ENCODE measurements at places on chromosomes 4 and X.

DNA sequence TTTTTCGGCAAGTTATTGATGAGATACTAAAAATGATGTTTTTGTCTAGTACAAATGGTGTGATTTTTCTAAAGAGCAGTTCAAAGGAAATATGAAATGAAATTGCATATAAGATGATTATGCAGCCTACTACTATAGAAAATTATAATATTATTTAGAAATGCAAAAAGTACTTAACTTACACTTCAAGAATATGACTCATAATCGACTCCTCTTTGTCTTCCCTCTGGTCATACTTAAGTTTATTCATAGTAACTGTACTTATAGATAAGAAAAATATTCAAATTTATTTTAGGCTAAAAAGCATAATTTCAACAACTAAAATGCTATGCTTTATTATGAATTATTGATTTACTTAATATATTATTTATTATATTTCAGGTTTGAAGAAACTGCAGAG, 33.2 kb downstream of the CEP44 start:
- no peak for DNase-seq

DNA sequence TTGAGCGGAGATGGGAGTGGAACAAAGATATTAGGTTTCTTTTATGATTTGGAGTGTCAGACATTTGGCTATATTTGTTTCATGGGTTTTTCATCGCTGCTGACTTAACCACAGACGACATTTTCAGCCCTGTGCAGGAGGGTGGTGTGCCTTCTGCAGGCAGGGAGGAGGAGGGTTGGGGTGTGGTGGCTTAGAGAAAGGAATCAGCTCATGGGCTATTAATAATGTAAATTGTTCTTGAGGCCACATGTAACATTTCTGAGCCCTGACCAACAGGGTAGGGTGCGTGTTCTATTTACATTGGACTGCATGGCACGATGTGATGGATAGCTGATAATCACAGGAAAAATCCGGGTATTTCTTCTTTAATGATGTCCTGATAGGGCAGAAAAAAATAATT, 67.6 kb downstream of the POLA1 start:
- DNase-seq: no peak

DNA sequence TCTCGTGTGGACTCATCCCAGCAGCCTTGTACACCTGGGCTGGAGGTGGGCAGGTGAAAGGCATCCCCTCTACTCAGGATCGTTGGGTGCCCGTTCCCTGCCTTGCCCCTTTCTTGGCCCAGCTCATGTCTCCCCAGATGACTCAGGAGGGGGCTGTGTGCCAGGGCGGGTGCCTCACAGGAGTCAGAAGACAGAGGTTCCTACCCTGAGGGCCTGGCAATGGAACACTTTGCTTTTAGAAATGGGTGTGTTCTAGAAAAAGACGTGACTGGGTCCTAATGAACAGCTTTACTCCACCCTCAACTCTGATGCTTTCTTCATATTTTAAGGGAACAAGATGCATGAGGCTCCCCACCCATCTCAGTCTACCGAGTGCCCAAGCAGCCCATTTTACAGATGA, 22.5 kb upstream of the TRIM2 start:
- no peak for DNase-seq

DNA sequence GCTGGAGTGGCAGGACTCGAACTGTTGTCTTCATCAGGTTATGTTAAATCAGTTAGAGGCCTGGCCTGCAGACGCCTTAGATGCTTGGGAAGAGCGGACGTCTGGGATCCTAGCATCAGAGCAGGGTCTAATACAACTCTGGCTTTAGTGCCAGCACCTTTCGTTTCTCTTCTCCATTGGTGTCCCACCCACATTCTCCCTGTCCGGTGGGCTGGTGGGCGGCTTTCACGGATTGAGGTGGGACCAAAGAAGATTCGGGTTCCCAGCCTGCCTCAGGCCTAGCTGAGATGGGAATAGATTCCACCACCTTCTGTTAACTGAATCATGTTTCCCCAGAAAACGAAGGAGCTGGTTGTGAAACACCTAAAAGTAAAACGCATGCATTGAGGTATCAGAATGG, 939 bp downstream of the PDK3 start:
- no peak for DNase-seq

GRCh38 chrX:133072566-133072965, 24.3 kb downstream of the USP26 start:
- DNase-seq: no peak

DNA sequence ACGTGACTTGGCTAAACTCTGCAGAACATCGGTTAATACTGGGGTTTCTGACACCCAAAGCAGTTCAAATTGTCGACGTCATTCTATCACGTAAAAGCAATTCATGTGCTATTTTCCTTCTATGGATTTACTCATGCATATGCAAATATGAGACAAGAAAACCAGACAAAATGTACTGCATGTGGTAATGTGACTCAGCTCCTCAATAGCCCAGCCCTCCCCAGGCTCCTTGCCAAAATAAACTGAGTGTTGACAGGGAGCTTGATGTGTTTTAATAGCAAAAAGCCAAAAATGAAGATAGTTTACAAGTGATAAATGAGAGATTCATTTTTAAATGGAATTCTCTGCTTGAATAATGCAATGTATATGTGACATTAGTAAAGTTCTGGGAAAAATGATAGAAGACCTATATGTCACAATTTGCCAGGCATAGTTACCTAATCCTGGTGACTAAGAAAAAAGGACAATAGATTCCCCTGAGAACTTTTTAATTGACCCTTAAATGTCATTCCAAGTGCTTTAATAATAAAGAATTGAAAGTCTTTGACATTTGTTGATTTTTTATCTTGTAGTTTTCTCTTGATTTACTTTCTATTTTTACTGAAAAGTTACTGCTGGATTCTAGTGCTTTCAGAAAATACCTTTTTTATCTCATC, 1700.6 kb upstream of the TENM3 start:
- DNase-seq: no peak

GRCh38 chr4:36099509-36099908, 144.8 kb downstream of the ARAP2 start:
- DNase-seq: no peak

DNA sequence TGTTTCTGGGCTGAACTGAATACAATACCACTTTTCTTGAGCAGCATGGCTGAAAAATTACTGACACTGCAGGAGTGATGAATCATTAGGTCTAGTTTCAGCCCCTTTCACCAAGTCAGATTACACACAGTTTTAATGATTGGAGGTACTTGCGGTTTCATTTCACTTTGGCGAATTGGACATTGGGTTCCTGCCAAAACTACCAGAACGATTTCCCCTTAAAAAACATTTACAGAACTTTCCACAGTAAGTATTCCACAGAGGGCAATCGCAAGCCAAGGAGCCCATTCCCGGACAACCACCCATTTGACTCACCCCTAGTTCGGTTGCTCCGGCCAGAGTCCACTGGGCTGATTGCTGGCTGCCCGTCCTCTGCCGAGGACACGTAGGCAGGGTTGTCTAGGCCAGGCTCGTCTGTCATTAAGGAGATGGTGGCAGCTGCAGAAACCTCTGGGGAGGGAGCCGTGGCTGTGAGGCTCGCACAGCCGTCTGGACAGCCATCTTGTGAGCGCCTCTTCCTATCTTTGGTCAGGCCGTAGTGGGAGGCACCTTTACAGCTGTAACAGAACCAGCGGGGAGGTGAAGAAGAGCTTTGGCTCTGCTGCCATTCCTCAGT, 83.5 kb downstream of the LNX1 start:
- no peak for DNase-seq

DNA sequence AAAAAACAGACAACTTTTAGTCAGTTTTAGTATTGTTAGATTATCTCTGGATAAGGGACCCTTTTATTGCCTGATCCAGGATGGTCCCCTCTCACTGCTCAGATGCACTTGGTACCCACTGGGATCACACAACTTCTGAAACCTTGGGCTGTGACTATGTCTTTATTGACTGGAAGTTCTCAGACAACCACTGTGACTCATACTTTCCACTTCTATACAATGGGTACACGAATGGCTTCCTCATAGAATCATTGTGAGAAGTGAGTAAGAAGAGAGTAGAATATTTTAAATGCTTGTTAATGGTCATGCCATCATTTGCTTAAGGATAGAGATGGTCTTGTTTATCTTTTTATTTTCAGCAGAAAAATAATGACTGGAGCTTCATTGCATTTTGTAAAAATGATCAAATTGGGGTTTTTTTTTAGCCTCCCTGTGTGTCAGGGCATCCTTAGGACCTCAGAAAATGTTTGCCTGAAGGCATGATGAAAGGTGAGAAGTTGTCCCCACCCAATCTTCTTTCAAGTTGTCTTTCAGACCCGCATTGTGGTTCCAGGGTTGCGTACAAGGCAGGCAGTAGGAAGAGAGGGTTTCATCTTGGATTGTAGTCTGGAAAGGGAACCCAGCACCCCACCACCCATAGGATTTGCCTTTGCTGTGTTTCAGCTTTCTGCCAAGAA, 115.1 kb downstream of the CPEB2 start:
- no peak for DNase-seq

DNA sequence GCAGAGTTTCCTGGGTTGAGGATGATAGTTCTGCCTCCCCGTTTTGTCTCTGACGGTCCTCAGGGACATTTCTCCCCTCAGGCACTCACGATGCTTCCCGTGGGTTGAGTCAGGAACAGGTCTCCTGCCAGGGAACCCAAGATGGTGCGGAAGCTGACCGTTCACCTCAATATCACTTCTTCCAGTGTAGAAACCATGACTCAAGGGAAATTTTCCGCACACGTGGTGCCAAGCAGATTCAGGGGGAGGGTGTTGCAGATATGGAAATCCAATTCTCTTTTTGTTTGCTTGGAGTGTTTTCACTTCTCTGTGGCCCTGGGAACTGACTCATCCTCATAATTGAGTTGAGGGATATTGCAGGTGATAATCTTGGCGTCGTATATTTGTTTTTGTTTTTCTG, 46.7 kb downstream of the CXorf49B start:
- DNase-seq: no peak

- DNase-seq: no peak
These were observed 331 bp downstream of the SETD7 start for GRCh38 chr4:139555705-139556070.

- DNase-seq: no peak
These were observed 611.1 kb downstream of the PCDH19 start for GRCh38 chrX:99798936-99799335.

DNA sequence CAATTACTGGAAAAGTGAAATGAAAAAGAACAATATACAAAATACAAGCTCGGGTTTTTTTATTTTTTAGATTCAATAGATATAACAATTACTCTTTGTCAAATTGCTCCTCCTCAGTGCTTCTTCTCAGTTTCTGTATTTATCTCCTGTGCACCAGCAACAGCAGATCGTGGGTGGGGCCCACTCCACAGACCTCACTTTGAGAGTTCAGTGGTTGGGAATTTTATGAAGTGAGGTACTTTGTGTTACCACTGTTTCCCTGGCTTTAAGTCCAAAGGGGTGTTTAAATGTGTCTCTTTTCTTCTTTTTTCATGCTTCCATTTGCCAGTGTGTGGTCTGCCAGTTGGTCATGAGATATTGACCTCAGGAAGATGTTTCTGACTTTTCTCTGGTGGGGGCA, 54.4 kb downstream of the KIT start:
- no peak for DNase-seq

DNA sequence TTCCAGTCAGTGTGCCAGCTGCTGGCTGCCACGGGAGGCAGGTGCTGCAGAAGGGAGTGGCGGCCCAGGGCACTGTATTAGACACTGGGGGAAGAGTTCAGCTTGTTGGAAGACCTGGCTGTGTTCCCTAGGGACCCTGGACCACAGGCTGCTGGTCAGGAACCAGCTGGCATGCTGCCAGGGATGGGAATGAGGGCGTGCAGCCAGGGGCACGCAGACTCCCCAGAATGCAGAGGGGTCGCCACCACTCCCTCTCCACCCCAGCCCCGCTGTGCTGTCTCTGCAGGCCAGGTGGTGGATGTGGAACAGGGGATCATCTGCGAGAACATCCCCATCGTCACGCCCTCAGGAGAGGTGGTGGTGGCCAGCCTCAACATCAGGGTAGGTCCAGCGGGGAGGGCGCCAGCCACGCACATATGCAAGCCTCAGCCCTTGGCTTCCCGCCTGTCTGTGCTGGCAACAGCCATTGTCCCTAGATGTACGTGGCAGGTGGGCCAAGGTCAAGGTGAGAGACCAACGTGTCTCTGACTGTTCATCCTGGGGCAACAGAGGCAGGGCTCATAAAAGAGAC, 12.3 kb downstream of the ABCD1 start:
- DNase-seq: no peak

GRCh38 chr4:143294310-143294709, 42.4 kb upstream of the GAB1 start:
- DNase-seq: peak; percentile 58

- peak; percentile 18 for DNase-seq
These were observed 111.2 kb downstream of the CEP44 start for GRCh38 chr4:174394915-174395314.

GRCh38 chr4:174607792-174608191, 85.5 kb upstream of the HPGD start:
- DNase-seq: no peak

- no peak for DNase-seq
These were observed 18.0 kb downstream of the HDAC8 start for GRCh38 chrX:72554448-72555140.

DNA sequence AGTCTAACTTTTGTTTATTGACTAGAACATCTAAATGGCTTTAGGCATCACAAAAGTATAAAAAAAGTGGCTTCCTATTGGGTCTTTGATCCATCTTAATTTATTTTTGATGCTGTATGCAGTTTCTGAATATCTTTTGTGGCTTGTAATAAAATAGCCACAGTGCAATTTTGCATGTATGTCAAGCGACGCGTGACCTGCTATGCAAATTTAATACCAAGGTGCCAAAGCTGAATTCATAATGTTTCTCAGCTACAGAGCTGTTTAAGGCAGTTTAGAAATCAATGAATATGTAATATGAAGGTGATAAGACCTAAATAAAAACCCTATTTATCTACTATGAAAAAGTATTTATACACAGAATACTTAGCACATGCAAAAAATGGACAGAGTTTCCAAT, 197.8 kb downstream of the AFF2 start:
- no peak for DNase-seq

DNA sequence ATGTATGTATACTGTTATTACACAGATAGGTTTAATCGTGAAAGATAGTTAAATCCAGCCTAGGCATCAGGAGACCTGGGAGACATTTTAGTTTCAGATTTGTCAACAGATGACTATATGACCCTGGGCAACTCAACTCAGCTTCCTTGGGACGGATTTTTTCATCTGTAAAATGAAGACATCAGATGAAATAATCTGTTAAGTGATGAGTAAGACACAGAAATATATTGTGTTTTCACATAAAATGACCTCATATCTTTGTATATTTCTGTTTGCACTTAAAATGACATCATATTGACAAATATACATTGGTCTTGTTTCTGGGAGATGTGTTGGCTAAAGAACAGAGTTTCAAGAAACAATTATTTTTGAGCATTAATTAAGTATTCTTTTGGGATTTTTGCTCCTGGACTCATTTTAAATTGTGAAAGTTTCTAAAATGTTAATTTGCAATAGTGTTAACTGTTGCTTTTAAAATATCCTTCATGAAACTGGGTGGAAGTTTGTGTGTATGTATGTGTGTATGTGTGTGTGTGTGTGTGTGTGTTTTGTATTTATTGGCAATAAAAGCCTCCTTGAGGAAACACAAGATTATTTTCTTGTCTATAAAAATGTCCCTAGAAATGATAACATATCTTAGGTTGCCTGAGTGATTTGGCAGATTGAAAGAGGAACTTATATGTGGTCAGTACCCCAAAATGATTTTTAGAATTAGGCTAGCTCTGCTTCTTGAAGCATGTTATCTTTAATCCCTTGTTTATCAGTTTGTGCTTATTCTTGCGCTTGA, 29.1 kb upstream of the MMAA start:
- DNase-seq: no peak

- DNase-seq: no peak
These were observed 204.7 kb upstream of the GABRA2 start for GRCh38 chr4:46594661-46595060.

- DNase-seq: no peak
These were observed 412.2 kb downstream of the RPA4 start for GRCh38 chrX:97295954-97296353.

All from GM04504 (cell line).